Stimulated activated CD8-positive, alpha-beta memory T cell treated with anti-CD3 and anti-CD28 coated beads, Interleukin-7, amount 100 ng/mL, for 48 hours (primary cell): ENCODE measurements at places on chromosomes 5 and 9.

- DNase-seq: peak; percentile 86
Observed at GRCh38 chr9:91164724-91165520, 196.8 kb downstream of the AUH start.

DNA sequence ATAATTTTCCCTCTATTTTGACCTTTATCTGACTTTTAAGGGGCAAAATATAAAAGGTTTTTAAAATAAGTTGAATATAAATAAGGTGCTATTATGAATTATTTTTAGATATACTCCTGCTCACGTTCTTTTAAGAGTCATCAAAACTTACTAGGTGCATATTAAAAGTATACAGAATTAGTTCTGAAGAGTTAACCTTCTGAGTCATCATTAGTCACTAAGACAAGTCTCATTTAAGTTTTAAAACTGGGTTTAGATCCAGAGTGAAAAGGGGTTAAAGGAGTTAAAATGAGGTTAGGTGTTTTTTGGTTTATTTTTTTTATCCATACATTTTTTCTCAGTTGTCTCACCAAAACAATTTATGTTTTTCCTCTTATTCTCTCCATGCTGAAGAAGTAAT, 41.7 kb downstream of the SMIM15 start:
- DNase-seq: no peak

- DNase-seq: no peak
Observed at GRCh38 chr9:129571298-129572051, 49.4 kb downstream of the C9orf50 start.

- no peak for DNase-seq
Observed at GRCh38 chr5:115671939-115672338, 46.1 kb upstream of the TMED7 start.

GRCh38 chr5:78677777-78678668, 29.5 kb upstream of the LHFPL2 start:
- no peak for DNase-seq

DNA sequence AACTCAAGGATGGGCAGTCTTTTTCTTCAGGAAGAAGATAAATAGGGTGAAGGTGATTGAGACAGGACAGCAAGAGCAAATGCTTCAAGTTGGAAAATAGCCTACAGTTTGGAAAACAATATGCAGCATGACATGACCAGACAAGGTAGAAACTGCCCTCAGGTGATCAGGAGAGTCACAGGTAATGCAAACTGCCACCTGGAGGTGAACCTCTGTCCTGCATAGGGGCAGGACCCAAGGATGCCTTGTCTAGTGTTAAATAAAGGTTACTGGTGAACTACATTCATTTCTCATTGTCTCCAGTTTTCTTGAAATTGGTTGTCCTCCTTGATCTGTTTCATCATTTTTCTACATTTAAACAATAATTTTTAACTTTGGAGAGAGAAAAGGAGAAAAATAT, 232.1 kb downstream of the SEMA5A start:
- no peak for DNase-seq

- DNase-seq: no peak
Observed at GRCh38 chr5:124264499-124264898, 481.9 kb downstream of the ZNF608 start.

DNA sequence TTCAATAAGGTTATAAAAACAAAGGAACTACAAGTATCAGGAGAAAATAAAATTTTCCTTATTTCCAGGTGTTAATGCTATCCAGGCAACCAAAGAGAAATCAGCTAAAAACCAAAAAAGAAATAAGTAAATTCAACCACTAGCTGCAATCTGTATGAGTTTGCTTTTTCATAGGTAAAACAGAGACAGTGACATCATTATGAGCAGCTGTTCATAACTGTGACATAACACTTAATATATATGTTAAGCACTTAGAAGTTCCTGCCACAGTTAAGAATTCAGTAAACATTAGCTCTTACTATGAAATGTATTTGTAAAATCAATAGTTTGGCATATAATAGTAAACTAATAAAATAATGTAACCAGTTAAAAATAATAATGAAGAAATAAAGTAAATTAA, 20.9 kb downstream of the P4HA2 start:
- no peak for DNase-seq

DNA sequence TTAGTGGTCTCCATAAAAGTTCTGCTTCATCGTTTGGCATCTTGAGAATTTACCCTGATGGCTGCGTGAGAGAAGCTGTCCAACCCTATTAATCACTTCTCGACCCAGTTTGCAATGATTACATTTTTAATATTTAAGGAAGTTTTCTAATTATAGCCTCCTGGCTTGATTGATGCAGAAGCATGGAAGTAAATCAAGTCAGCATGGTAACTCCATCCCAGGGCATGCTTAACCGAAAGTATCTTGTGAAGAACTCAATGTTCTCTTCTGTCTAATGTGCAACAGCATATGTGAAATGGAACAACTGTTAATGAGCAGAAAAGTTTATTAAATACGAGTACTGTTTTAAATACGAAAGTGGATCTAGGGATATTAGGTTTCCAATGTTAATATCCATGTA, 278.9 kb upstream of the CD180 start:
- DNase-seq: no peak

DNA sequence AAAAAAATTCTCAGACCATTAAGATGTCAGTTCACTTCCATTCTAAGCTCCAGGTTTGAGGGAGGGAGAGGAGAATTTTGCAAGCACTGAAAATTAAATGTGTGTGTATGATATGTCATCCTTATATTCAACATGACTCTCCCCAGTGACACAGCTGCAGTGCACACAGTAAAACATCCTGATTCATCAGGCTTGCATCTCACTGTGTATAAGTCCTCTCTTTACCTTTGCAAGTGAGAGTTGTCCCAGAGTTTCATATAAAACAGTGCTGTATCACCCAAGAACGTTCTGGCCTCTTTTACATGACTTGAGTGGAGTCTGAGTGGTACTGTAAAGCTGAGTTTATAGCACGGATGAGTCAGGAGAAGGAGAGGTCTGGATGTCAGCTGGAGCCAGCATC, 50.0 kb downstream of the DMRT2 start:
- DNase-seq: no peak

DNA sequence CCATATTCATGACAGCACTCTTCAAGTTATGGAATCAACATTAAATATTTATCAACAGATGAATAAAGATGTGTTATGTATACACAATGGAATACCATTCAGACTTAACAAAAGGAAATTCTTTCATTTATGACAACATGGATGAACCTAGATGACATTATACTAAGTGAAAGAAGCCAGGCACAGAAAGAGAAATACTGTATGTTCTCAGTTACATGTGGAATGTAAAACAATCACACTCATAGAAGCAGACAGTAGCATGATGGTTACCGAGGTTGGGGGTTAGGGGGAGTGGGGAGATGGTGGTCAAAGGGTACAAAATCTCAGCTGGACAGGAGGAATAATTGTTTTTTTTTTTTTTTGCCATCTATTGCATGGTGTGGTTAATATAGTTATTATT, 431.9 kb downstream of the DMAC1 start:
- no peak for DNase-seq

DNA sequence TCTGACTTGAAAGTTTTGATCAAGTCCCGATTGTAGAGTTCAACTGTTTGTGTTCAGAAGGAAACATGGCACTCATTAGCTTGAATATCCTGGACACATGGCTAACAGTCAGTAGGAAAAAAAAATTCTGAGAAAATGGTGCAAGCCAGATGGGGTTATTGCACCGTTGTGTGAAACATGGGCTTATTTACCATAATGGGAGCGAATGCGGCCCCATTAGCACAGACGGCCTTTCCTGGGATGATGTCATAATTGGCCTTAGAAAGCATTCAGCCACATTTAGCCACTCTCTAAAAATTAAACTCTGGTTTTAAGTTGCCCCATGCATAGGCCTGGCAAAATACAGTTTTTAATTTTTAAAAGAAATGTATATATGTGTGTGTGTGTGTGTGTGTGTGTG, 112.1 kb downstream of the IRX2 start:
- no peak for DNase-seq

- DNase-seq: no peak
Observed at GRCh38 chr9:93278144-93278543, 94.2 kb downstream of the WNK2 start.

DNA sequence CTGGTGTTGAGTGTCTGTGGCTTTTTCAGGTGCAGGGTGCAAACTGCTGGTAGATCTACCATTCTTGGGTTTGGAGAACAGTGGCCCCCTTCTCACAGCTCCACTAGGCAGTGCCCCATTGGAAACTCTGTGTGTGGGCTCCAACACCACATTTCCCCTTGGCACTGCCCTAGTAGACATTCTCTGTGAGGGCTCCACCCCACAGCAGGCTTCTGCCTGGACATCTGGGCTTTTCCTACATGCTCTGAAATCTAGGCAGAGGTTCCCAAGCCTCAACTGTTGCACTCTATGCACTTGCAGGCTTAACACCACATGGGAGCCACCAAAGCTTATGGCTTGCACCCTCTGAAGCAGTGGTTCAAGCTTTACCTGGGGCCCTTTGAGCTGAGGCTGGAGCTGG, 80.9 kb downstream of the BARX1 start:
- no peak for DNase-seq

DNA sequence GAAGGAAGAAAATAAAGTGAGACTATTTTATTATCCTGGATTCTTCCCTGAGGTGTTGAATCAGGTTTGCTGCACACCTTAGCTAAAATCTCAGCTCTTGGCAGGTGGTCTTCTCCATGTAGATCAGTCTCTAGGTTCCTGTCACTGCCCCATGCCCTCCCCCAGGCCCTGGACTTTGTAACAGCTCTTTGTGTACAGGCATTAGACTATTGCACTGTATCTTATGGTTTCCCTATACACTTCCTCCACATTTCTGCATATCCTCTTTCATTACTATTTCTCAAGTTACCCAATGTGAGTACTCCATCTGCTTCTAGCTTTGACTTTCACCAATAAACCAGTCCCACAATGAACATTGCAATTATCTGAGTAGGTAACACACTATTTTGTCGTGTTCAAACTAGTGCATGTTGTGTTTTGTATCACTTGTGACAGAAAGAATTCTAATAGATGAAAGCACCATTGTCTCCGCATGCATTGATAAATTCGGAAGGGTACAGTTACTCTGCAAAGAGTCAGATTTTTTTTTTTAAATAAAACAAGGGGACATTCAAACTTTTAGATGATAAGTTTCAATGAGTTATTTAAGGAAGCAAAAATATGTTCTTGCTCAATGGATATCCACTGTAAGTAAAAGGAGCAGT, 1348.7 kb upstream of the C9orf72 start:
- no peak for DNase-seq

DNA sequence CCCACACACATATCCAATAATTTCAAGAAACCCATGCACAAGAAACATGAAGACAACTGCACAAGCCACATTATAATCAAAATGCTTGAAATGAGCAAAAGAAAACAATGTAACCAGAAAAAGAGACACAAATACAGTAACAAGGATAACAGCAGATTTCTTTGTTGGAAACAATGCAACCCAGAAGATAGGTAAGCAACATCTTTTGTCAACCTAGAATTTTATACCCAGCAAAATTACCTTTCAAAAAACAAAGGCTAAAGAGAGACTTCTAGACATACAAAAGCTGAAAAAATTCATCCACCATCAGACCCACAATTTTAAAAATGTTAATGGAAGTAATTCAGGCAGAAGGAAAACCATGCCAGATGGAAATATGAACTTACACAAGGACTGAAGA, 5.0 kb upstream of the COL23A1 start:
- DNase-seq: no peak

DNA sequence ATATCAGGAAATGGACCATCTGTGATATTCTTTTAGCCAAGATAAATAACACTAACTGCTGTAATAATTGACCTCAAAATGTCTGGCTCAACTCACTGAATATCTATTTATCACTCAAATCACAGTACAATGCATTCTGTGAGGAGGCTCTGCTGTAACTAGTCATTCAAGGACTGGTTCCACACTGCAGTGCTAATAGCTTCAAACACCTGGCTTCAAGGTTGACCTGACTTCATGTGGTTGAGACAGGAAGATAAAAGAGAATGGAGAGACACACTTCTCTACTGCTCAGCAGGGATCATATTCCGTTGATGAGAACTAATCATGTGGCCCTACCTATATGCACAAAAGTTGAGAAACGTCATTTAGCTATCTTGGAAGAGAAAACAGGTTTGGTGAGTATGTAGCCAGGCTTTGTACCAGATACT, 3.4 kb upstream of the RHOBTB3 start:
- no peak for DNase-seq

- DNase-seq: peak; percentile 92
Observed at GRCh38 chr9:120925535-120926396, 830 bp downstream of the TRAF1 start.
